ENCODE measurements at places on chromosomes 3 and 15.

GRCh38 chr3:59411694-59412093 is 361.9 kb upstream of the CFAP20DC start:
- DNase-seq, result no peak

DNA sequence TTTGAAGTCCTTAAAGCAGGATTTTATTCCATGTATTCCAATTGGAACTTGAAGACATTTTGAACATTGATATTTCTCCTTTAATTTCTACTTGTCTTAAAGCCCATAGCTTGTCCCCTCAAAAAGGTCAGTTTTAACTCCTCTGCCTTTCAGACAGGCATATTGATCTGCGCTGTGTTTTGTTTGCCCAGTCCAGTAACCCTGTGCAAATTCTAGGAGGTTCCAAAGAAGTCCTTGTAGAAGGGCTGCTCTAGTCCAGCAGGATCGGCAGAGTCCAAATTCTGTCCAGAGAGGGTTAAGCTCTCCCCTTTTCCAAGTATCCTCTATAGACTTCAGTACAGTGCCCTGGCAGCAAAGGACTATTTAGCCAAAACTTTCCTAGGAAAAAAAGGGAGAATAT is 105.6 kb upstream of the MANF start:
- no peak for DNase-seq

- DNase-seq, result no peak
Observed at GRCh38 chr15:38193496-38193895, 59.1 kb upstream of the SPRED1 start.

GRCh38 chr15:74397239-74398068 is 30.0 kb upstream of the CYP11A1 start:
- DNase-seq, result no peak

- DNase-seq, result no peak
Observed at GRCh38 chr15:66881173-66881905, 179.3 kb downstream of the SMAD6 start.

DNA sequence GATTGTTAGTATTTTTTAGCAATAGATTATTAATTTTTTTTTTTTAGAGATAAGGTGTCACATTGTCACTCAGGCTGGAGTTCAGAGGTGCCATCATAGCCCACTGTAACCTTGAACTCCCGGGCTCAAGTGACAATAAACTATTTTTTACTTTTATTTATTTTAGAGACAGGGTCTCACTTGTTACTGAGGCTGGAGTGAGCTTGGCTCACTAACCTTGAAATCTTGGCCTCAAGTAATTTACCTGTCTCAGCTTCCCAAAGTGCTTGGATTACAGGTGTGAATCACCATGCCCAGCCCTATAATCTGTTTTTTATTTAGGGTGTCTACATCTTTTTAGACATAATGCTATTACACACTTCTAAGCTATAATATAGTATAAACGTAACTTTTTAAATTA is 7.9 kb upstream of the ARPP19 start:
- DNase-seq, result no peak

GRCh38 chr3:43644443-43644842 is 22.6 kb upstream of the ANO10 start:
- no peak for DNase-seq

DNA sequence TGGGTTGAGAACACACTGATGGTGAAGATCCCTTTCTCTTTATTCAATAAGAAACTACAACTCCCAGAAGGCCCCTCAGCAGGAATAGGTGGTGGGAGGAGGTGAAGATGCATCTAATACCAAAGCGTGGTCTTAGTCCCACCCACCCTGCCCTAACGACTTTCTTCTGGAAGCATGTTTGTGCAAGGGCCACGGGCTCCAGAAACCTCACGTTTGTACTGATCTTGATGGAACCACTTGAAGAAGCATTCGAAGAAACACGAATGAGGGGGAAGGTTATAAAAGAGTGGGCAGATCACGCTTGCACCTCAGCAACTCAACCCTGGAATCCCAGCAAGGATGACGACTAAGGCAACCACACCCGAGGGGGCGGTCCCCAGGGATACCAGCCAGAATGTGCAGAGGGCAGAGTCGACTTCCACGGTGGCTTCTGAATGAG is 10.6 kb upstream of the SLC25A36 start:
- DNase-seq, result no peak

DNA sequence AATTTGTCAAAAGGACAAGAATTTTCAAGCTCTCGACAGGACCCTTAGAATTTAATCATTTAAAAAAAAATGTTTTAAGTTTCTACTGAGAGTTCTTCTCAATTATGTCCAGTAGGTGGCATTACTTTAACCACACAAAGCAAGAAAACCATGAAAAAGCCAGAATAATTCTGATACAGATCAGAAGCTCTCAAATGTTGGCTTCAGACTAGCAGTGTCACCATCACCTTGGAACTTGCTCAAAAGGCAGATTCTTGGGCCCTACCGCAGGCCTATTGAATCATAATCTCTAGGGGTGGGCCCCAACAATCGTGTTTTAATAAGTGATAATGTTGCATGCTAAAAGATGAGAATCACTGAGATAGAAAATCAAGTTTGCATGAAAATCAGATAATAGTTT is 99.5 kb upstream of the KCNMB2 start:
- DNase-seq, result no peak
